Retina (tissue), 1 donor: ENCODE measurements at places on chromosomes 2 and 18.

DNA sequence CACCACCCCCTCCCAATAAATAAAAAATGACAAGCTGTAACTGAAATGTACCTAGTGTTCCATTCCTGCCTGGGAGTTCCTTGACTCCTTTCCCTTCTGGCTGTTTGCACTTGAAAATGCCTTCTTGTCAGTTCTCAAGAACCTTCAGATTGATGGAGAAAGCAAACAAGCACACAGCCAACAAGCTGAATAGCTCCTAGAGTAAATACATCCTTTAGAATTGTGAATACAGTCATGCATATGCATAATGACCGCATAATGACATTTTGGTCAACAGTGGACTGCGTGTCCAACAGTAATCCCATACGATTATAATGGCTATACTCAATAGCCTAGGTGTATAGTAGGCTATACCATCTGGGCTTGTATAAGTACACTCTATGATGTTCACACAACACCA, 97.0 kb downstream of the LYPD6 start:
- no peak for DNase-seq

- no peak for DNase-seq
Measured at GRCh38 chr18:45777393-45777792, 48.1 kb upstream of the SIGLEC15 start.

DNA sequence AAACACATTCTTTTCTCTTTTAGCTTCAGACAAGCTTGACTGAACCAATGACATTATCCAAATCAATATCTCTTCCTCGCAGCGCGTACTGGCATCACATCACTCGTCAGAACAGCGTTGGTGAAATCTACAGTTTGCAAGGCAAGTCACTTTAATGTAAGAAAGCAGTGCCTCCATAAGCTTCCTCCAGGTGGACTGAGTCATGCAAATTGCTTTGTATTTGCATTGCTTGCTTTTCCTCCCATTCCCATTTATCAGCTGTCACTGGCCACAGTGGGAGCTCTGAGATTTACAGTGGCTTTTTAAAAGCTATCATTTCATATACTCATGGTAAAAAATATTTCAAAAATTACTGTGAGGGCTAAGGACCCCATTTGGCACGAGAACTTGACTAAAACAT, 189.9 kb downstream of the CD226 start:
- DNase-seq: no peak

- no peak for DNase-seq
Measured at GRCh38 chr2:179467111-179467510, 202.5 kb upstream of the SESTD1 start.

DNA sequence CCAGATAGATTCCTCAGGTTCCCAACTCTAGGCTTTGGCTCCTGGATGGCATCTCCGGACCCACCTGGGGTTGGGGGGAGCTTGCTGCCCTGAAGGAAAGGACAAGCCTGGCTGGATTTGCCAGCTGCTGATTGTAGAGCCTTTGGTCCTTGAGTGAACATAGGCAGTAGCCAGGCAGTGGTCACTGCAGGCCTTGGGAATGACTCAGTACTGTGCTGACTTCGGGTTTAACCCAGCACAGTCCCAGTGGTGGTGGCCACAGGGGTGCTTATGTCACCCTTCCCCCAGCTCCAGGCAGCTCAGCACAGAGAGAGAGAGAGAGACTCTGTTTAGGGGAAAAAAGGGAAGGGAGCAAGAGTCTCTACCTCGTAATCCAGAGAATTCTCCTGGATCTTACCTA, 27.7 kb upstream of the ACTR2 start:
- no peak for DNase-seq

DNA sequence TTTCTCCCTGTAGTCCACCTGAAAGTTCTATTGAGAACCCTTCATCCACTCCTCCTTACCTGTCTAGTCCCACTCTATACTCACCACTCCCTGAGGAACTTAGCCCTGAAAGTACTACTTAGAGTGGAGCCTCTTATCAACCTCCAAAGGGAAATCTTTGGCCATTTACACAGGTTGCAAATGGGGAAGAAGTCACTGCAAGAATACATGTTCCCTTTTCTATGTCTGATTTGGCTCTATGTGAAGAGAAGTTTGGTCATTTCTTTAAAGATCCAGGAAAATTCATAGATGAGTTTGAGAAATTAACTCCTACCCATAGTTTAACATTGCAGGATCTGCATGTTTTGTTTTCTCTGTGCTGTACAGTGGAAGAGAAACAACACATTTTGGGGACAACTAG, 22.9 kb upstream of the MGAT4A start:
- DNase-seq: no peak
